ENCODE measurements at places on chromosomes 1 and 21.
A peak's percentile ranks its signal among the peaks of the same experiment; 100 is the strongest.

DNA sequence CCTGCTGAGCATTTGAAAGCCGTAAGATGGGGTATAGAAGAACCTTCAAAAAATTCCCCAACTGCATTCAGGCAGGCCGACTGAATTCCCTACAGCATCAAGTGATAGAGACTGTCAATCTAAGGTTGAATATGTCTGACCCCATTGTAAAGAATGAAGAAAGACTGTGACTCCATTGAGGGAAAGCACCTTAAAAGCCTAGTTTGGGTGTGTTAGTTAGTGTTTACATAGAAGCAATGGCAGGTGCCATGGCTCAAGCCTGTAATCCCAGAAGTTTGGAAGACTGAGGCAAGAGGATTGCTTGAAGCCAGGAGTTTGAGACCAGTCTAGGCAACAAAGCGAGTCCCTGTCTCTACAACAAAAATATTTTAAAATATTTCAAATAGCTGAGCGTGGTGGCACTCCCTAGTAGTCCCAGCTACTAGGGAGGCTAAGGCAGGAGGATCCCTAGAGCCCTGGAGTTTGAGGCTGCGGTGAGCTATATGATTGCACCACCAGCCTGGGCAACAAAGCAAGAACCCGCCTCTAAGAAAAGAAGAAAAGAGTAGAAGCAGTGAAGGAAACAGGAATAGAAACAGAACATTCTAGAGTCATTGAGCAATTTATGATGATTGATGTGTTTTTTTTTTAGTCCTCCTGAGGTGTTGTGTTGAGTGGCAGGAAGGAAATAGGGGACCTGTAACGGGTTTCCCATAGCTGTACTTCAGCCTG, 15.4 kb downstream of the POLR3GL start:
- DNase-seq = no peak

DNA sequence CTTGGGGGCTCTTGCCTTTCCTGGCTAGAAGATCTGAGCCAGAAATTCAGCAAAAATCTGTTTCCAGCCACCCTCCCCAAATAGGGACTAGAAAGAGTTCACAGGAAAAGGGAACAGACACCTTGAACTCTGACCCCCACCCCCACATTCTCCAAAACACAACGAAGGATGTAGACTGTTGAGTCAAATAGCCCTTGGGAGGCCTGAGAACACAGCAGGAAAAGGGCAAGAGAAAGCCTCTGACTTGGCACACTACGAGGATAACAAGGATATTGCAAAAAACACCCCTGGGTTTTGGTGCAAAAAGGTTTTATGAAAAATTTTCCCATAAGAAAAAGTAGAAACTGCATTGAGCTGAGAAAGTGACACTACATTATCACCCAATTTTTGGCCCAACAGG, 1.9 kb upstream of the YRDC start:
- no peak for DNase-seq

GRCh38 chr1:217272385-217272784, 358.5 kb downstream of the GPATCH2 start:
- no peak for DNase-seq

- no peak for DNase-seq
Observed at GRCh38 chr21:16579538-16579937, 849.8 kb downstream of the USP25 start.

- no peak for DNase-seq
Observed at GRCh38 chr21:39681257-39681656, 63.7 kb upstream of the IGSF5 start.

DNA sequence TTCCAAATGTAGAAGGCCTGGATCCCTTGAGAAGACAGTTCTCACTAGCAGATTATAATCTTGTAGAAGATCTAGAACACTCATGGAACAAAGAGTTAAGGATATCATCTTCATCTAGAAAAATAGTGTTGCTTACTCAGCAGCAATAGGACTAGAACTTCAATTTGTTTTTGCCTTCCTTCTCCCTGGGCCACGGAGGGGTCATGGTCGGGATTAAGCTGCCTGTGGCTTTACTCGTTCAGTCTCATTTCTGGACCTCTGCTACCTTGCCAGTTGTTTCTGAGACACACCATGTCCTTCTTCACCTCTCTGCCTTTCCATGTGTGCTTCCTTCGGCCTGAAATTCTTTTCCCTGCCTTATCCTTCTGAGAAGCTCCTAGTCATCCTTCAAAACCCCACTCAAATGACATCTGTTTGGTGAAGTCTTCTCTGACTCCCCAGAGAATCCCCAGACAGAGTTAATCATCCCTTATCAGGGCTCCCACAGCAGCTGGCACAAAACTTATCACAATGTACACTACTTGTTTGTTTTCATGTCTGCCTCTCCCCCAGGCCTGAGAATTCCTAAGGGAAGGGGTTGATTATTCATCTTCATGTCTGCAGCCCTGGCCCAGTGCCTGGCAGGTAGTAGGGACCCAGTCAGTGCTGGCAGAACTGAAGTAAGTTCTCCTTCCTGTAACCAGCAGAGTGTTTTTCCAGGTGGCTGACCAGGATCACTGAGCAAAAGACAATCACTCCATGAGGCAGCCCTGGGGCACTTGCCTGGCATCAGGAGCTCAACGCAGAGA, 15.5 kb upstream of the SNX27 start:
- no peak for DNase-seq

DNA sequence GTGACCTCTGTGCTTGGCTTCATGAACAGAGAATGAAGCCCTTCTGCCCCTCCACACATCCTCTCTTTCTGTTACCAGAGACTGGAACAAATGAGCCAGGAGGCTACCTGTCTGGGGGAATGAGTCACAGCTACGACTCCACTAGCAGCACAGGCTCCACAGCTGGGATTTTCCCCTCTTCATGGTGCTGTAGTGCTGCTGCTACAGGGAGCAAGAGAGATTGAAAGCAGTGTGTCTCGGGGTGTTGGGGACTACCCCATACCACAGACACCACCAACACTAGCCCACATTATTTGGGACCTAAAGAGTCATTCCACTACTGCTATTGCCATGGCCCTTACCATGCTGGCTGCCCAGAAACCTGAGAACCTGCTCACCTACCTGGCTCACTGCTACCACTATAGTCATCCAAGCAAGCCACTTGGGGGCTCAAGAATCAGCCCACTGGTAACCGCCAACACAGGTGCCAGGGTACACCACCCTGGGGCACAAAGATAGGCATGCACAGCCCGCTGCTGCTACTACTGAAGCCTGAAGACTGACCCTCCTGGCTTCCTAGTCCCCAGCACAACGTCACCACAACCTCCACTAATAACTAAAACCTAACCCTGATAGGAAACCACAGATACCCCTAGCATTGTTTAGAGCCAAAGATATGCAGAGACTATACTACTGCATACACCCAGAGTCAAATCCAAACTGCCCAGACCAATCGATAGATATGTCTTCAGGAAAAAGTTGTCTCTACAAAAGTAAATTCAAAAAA, 17.7 kb downstream of the CD1E start:
- DNase-seq = peak; percentile 61

DNA sequence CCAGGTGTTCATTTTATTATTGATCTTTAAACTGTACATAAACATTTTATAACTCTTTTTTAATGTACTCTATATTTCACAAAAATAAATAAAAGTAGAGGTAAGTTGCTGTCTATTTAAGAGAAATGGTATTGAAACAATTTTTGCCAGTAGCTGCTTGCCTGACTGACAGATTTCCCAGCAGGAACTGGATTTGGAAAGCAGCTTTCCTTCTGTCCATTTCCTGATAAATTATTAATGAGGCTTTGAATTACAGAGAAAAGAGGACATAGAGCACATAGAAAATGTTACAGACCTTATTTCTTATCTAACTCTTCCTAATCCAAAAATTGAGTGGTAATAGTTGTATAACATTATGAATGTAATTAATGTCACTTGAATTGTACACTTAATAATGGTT, 79.7 kb upstream of the BCL10 start:
- no peak for DNase-seq

DNA sequence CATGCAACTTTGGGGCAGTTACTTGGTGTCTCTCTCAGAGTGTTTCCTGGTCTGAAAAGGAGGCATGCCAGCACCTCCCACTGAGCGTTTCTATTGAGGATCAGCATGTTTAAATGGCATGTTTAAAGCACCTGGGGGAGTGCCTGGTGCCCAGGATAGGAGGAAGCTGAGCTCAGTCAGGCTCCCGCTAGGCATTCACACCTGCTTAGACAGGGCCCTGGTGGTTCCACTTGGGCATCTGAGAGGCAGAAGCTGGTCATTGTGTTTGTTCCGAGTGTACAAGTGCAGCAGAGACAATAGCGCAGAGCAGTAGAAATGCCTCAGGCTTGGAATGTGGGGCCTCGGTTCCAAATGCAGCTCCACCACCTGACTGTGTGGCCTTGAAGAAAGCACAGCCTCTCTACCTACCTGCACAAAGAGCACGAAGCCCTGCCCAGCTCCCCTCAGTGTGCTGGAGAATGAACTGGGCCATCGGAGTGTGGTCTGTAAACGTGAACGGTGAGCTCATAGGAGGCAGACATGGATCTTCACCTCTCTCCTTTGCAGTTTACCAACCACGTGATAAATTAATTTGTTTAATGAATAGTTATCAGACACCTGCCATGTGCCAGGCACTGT, 20.3 kb upstream of the TMEM222 start:
- no peak for DNase-seq

DNA sequence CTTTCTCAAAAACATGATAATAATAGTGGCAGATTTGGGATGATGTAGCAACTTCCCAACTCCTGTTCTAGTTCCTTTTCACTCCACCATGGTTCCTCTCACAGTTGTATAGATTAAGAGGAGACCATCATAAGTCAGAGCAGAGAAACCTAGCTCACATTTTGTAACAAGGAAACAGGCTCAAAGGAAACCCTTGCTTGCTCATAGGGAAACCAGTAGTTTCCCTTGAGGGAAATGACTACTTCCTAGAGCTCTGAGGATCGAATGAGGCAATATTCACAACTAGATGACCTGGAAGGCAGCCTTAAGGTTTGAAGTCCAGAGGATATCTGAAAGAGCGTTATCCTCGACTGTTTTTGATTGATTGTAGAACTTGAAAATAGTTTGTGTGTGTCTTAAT, 76.1 kb upstream of the C8B start:
- no peak for DNase-seq
